ENCODE measurements at places on chromosomes 3 and 15.
A peak's percentile ranks its signal among the peaks of the same experiment; 100 is the strongest.

- DNase-seq, result peak; percentile 40
Measured at GRCh38 chr3:10263646-10264363, 15.5 kb downstream of the TATDN2 start.

DNA sequence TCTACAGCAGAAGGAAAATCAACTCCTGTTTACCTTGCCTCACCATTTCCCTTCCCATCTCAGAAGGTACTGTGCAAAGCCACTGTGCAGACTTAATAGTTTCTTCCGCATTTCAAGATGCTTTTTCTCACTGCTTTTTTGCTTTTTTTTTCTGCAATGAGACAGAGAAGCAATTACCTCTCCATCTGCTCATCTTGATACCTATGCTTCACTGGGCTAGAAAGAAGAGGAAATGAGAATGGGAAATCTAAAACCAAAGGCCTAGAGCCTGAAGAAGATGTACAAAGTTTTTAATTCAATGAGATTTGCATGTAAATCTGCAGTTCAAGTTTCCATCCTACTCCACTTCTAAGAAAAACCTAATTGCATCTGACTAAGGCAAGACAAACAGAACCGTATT lies 238.1 kb upstream of the SETMAR start:
- DNase-seq, result no peak

DNA sequence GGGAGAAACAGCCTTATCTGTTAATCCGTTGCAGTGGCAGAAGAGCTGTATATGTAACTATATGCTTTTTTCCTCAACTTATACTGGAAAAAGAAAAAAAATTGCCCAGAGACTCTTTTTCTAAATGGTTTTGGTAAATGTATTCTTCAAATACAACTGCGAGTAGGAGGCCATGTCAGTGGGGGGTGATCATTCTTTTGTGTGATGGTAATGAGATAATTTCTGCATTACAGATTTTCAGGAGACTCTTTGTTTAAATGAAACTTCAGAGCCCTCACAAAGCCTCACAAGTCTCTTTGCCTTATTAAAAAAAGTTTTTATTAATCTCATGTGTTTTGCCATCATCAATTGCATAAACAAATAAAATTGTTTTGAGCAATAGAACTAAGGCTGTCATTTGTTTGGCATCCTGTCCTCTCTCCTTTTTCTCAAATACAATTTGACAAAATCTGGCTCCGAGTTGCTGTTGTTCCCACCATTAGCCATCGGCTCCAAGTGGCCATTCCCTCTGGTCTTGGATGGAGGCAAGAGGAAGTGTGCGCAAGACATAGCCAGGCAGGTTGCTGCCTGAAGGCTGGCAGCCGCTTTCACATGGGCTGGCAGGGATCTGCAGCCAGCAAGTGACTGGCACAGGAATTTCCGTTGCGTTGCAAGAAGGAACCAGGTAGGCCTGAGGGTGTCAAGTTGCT lies 116.7 kb downstream of the FNDC3B start:
- no peak for DNase-seq

DNA sequence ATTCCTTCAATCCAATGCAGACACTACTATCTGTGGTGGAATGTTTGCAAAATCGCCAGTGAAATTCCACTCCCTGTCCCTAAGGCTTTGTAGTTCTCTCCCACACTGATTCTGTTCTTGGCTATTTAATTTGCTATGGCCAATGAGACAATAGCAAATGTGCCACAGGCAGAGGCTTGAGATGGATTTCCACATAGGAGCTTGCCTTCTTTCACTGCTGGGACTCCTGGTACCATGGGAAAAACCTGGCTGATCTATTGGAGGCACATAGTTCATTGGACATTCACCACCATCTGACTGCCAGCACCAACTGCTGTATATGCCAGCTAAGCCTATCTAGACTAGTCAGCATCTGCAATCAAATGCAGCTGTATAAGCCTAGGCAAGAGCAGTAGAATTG lies 103.8 kb downstream of the NR1D2 start:
- DNase-seq, result no peak

DNA sequence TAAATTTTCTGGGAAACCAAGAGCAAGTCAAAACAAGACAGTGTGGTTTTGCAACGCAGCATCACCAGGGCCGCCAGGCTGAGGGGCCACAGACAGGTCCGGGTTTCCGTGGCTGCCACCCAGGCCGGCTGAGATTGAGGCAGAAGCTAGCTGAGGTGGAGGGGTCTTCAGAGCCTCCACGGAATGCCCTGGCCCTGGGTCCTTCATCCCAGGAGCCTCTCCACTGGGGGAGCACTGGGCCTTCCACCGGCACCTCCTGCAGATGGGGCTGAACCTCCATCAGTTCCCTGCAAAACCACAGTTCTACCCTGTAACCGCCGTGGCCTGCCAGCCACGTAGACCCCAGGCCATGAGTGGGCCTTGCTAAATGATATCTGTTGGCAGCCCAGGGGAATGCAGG lies 152.7 kb downstream of the CHSY1 start:
- DNase-seq, result no peak

GRCh38 chr3:114418724-114419543 lies 125.1 kb downstream of the TIGIT start:
- DNase-seq, result peak; percentile 75

DNA sequence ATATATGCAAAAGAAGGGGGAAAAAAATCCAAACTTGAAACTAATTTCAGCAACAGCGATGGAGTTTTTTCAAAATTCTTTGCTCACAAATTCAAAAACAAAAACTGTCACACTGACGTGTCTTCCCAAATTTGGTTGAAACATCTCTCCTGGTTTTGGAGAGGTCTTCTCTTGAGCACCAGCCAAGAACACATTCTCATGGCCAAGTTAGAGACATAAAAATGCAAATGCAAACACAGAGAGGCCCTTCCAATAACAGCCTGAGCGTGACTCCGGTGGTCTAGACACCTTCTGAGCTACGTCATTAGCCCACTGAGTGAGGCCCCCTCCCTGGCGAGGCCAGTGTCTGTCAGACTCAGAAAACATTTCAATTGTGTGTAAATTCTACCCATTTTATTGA lies 436.0 kb upstream of the PROK2 start:
- no peak for DNase-seq
